ENCODE measurements at places on chromosomes 13 and 19. TPM values are rescaled to one million over a fixed set of nuclear protein-coding genes. Genes with fewer than 3 reads are reported as not detected.

- H3K36me3 ChIP-seq: no peaks in the 10 kb centered on the region
- 0 out of 2 replicates have a peak, but pooled peaks cover 12% of the 10 kb centered on the region for H3K4me1 ChIP-seq
- no peaks in the 10 kb centered on the region for H3K27me3 ChIP-seq
- H3K4me3 ChIP-seq: peak overlapping the region; percentile 32
- H3K27ac ChIP-seq: peak overlapping the region; percentile 53
These were observed 990 bp downstream of the LMTK3 start for GRCh38 chr19:48510421-48511268.

Gene COX7A1
- not detected for total RNA-seq

- no peak within 1 kb of the TSS for H3K4me3 ChIP-seq
- no peaks in the 10 kb centered on the region for H3K27me3 ChIP-seq
- H3K27ac ChIP-seq: no peak within 1 kb of the TSS
- no peaks in the 10 kb centered on the region for H3K36me3 ChIP-seq
- DNase-seq: no peak
These were observed at the start of gene DCT for GRCh38 chr13:94479616-94480015. TSS of gene DCT (minus strand) at chr13:94479682. CDS start at chr13:94479255, 427 bp downstream.

Gene CRX
- total RNA-seq: not detected

Gene SLITRK6
- 0.61 TPM for total RNA-seq

Gene USPL1
- total RNA-seq: 26.7 TPM

DNA sequence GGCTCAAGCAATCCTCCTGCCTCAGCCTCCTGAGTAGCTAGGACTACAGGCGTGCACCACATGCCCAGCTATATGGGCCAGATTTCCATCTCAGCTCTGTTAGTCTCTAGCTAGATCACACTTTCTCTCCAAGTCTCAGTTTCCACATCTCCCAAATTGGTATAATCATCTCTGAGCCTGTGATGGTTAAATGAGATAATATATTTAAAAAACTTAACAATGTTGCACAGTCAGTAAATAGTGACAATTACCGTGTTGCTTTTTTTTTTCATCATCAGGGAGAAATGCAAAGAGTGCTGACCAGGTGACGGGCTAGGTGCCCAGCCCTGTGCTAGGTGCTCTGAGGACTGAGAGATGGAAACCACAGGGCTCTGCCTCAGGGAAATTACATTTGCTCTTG is 36.9 kb upstream of the C19orf12 start:
- no peaks in the 10 kb centered on the region for H3K4me1 ChIP-seq
- no peak for DNase-seq
- H3K4me3 ChIP-seq: no peak overlapping the region

GRCh38 chr13:92224825-92225224 is 826.4 kb downstream of the GPC5 start:
- no peak for DNase-seq
- no peaks in the 10 kb centered on the region for H3K27me3 ChIP-seq
- peaks cover 29% of the 10 kb centered on the region for H3K4me1 ChIP-seq
- no peak overlapping the region for H3K4me3 ChIP-seq
- H3K27ac ChIP-seq: no peak overlapping the region

Gene PRKCG
- 1.7 TPM for total RNA-seq

GRCh38 chr19:35643255-35644205 is 2.0 kb downstream of the ETV2 start:
- H3K27me3 ChIP-seq: no peaks in the 10 kb centered on the region
- peaks cover 26% of the 10 kb centered on the region for H3K4me1 ChIP-seq
- peak overlapping the region; percentile 80 for H3K4me3 ChIP-seq
- DNase-seq: peak; percentile 93

Gene KIR2DL3
- total RNA-seq: not detected

Gene PNMA8B
- not detected for total RNA-seq

Gene ATCAY
- not detected for total RNA-seq

Gene ZNF90
- total RNA-seq: 7.1 TPM

- H3K27me3 ChIP-seq: no peaks in the 10 kb centered on the region
- H3K4me1 ChIP-seq: no peaks in the 10 kb centered on the region
- no peak overlapping the region for H3K4me3 ChIP-seq
- no peak for DNase-seq
- no peaks in the 10 kb centered on the region for H3K36me3 ChIP-seq
- H3K27ac ChIP-seq: no peak overlapping the region
These were observed 45.0 kb downstream of the LACC1 start for GRCh38 chr13:43924549-43925245.

Gene SHISA7
- not detected for total RNA-seq

GRCh38 chr19:1028062-1028926 is 1.9 kb downstream of the CNN2 start:
- peak; percentile 85 for DNase-seq
- peaks cover 7% of the 10 kb centered on the region for H3K4me1 ChIP-seq
- H3K27ac ChIP-seq: peak overlapping the region; percentile 45
- peaks cover 4% of the 10 kb centered on the region for H3K36me3 ChIP-seq
- H3K4me3 ChIP-seq: peak overlapping the region; percentile 73
- H3K27me3 ChIP-seq: no peaks in the 10 kb centered on the region

- H3K36me3 ChIP-seq: no peaks in the 10 kb centered on the region
- no peak overlapping the region for H3K27ac ChIP-seq
- DNase-seq: no peak
- no peak overlapping the region for H3K4me3 ChIP-seq
- H3K27me3 ChIP-seq: no peaks in the 10 kb centered on the region
These were observed 94.9 kb downstream of the FAM216B start for GRCh38 chr13:42876270-42876714.

GRCh38 chr13:33727297-33728083 is 90.5 kb upstream of the RFC3 start:
- no peak overlapping the region for H3K4me3 ChIP-seq
- no peak for DNase-seq
- peaks cover 10% of the 10 kb centered on the region for H3K4me1 ChIP-seq
- no peaks in the 10 kb centered on the region for H3K36me3 ChIP-seq
- no peak overlapping the region for H3K27ac ChIP-seq

DNA sequence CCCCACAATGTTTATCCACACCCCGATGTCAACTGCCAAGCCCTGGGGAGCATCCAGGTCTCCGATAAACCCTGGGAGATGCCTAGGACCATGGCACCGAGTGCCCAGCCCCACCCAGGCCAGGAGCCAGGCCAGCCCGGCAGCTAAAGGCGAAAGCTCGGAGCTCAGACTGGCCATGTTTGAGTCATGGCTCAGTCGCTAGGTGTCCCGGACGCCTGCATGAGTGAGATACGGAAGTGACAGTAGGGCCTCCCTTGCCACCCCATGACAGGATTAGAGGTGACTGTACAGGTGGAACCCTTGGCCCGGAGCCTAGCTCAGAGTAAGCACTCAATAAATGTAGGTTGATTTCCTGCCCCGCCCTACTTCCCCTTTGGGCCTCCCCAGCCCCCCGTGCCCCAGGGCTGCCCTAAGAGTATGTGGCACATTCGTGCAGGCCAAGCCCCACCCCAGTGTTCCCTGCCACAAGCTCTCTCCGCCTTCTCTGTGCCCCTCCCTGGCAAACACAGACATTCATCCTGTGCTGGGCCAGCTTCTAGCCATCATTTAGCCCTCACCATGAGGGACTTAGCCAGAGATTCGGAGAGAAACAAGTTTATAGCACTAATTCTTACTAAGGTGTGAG is 5.8 kb upstream of the TPM4 start:
- H3K36me3 ChIP-seq: no peaks in the 10 kb centered on the region
- H3K27ac ChIP-seq: no peak overlapping the region
- no peak overlapping the region for H3K4me3 ChIP-seq
- DNase-seq: no peak
- 0 out of 2 replicates have a peak, but pooled peaks cover 4% of the 10 kb centered on the region for H3K4me1 ChIP-seq

DNA sequence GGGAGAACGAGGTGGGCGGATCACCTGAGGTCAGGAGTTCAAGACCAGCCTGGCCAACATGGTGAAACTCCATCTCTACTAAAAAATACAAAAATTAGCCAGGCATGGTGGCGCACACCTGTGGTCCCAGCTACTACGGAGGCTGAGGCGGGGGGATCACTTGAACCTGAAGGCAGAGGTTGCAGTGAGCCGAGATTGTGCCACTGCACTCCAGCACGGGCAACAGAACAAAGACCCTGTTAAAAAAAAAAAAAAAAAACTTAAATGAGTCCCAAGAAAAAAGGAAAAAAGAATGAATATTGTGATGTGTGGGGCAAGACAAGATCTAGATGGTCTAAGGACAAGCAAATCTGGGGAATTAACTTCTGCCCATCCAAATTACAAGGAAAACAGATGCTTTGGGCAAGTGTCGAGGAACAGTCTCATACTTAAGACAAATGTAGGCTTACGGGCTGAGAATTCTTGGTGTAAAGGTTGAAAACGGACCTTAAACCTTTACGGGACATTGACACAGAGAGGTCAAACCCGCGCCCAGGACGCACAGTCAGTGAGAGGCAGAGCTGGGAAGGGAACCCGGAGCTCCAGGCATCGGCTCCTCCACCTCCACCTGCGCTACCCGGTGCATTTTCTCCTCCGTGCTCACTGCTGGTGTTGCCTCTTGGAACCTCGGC is 656 bp upstream of the ZNF324 start:
- H3K4me1 ChIP-seq: no peaks in the 10 kb centered on the region
- H3K4me3 ChIP-seq: peak overlapping the region; percentile 42
- no peak for DNase-seq
- H3K36me3 ChIP-seq: no peaks in the 10 kb centered on the region
- no peaks in the 10 kb centered on the region for H3K27me3 ChIP-seq

Gene PRRG2
- 8.4 TPM for total RNA-seq

Gene C19orf85
- not detected for total RNA-seq

- DNase-seq: no peak
- H3K4me3 ChIP-seq: no peak overlapping the region
- H3K36me3 ChIP-seq: peaks cover 2% of the 10 kb centered on the region
- H3K4me1 ChIP-seq: no peaks in the 10 kb centered on the region
These were observed 21.9 kb downstream of the VRK3 start for GRCh38 chr19:50003254-50003788.

- H3K4me1 ChIP-seq: no peaks in the 10 kb centered on the region
- H3K36me3 ChIP-seq: no peaks in the 10 kb centered on the region
- no peak overlapping the region for H3K27ac ChIP-seq
- no peak overlapping the region for H3K4me3 ChIP-seq
- no peak for DNase-seq
These were observed 498.2 kb downstream of the IRS2 start for GRCh38 chr13:109288151-109288709.

Gene PROZ
- not detected for total RNA-seq

Gene CRB3
- 54.5 TPM for total RNA-seq

DNA sequence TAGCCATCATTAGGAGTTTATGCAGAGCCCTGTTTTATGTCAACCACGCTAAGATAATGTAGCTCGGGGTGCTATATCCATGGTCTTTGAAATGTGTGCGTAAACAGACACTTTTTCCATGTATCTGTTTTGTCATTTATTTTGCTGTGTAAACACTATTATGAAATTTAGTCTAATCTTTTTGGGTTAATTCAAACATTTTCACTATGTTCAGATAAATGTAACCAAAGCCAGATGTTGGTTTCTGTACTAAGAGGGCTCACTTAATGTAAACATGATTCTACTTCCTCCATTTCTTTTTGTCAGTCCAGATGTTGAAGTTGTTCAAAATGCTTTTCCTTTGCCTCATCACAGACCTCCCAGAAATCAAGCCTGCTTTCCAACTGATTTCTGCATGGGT is 499.5 kb upstream of the GPC6 start:
- H3K36me3 ChIP-seq: no peaks in the 10 kb centered on the region
- no peaks in the 10 kb centered on the region for H3K4me1 ChIP-seq
- H3K27me3 ChIP-seq: no peaks in the 10 kb centered on the region

Gene TINCR
- 4.1 TPM for total RNA-seq

DNA sequence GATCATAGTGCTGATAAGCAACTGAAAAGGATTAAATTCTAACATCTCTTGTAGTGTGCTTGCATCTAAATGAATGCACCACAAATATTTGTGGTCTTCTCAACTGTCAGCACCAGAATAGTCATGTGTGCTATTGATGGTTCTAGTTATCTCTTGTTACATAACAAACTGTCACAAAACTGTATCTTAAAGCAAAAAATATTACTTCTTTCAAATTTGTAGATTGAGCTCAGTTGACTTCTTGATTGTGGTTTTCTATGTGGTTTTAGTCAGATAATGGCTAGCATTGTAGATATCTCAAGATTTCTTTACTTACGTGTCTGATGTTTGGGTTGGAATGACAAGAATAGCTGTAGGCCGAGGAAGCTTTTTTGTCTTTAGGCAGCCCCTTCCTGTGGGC is 431.3 kb downstream of the SLITRK6 start:
- H3K27ac ChIP-seq: no peak overlapping the region
- H3K36me3 ChIP-seq: no peaks in the 10 kb centered on the region
- H3K4me1 ChIP-seq: peaks cover 17% of the 10 kb centered on the region
- DNase-seq: no peak

Gene FPR2
- not detected for total RNA-seq

Gene ZNF560
- total RNA-seq: not detected
